Stimulated activated CD8-positive, alpha-beta memory T cell treated with anti-CD3 and anti-CD28 coated beads, Interleukin-7, amount 100 ng/mL, for 1 hour (primary cell): ENCODE measurements at places on chromosomes 4 and X.

DNA sequence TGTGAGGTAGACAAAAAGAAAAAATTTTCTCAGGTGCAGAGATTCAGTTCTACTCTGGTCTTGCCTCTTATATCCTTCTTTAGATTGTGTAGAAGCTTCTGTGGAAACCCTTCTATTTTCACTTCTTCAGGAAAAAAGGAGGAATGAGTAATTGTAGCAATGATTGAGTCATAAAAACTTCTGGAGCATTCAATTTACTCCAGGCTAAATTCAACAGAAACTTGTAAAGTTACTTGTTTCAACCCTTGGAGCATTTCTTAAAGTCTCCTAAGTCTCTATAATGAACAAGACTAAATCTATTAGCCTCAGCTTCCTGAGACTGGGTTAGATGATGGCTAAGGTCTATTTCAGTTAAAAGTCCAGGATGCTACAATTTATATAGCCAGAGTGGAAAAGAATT, 29.9 kb downstream of the BOD1L1 start:
- DNase-seq, result no peak

- DNase-seq, result no peak
Observed at GRCh38 chr4:34200535-34200934, 2043.8 kb downstream of the ARAP2 start.

DNA sequence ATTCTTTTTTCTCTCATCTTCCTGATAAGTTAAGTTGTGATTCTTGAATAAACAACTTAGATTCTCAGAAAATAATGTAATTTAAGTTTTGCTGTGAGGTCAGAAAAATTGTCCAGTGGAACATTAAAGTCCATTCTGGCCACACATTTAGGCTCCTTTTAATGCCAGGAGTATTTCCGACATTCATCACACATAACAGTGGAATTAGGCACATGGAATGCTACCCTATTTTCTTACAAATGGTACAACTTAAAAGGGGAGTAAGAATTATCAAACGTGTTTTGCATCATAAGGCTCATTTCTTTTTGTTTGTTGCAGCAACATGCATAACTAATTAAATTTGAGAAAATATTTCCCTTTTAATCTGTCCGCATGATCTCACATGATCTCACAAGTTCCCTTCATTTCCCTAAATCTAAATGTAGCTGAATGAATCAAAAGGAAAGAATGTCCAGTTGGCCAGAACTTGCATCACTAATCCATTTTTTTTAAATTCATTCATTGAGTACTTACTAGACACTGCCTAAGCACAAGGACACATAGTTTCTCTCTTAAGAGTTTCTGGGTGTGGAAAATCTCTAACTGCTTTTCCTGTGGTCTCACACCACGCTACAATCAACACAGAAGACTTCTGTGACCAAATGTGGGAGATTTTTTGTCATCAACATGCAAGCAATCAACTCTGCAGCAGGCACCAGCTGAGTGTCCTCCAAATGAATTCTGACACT, 22.0 kb downstream of the SPARCL1 start:
- DNase-seq, result no peak

DNA sequence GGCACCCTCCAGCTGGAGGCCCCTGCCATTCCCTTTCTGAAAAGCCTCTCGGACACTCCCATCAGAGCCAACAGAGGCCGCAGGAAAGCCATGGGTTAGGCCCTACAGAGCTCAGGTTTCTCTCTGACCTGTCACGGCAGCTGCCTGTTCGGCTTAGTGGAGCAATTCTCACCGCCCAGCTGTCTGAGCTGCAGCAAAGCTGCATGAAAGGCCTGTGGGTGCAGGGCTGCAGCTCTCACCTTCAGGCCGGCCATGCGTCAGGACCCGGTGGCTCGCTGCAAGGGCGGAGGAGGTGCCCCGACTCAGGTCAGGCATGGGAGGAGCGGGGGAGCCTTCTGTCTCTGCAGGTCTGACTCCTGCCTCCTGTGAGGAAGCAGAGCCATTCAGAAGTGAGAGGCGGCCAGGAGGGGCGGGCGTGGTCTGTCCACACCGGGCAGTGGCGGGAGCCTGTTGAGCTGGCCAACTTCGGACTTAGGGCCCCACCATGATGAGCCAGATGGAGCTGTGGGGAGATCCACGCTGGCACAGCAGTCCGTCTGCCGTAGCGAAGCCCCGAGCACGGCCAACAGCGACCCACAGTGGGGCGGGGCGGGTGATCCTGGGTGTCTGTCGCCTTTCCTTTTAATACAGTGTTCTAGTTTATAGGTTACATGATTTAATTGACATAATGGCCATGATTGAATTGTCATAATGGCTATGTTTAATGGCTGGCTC, 23.4 kb downstream of the PDE6B start:
- DNase-seq, result no peak

- DNase-seq, result no peak
Observed at GRCh38 chr4:155468282-155468681, 91.5 kb upstream of the MAP9 start.

DNA sequence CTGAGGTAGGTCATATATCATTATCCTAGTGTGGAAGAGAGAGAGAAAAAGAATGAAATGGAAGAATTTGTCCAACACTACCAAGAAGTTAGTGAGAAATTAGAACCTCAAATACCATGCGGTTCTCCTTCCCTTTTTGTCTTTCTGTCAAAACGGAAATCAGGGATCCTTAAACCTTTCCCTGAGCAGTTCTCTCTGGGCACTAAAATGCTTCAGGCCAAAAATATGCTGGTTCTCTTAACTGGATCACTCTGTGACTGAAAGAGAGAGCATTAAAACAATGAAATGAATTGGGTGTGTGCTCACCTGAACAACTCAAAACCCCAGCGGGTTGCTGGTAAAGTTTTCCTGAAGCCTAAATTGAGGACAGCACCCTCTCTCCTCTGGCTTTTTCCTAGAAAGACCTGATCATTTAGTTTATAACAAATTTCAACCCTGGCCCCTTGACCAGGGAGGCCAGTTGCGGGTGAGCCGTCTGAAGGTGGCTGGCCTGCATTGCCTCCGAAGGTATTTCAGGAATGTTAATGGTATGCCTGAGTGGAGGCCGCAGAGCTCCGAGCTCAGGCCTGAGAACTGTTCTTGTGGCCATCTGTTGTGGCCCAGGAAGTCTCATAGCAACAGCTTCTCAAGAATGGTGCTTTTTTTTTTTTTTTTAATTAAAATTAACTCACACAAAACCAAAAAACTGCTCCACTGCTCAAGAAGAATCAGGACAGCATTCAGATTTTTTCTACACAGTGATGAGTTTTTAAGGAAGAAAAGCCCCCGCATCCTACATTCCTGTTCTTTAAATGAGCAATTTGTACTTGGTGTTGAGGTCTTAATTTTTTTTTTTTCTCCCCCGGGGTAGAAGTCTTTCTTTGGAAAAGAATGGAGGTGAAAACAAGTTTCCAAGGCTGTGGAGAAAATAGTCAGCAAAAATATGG, 155.1 kb downstream of the SHROOM3 start:
- DNase-seq, result no peak

- no peak for DNase-seq
Observed at GRCh38 chrX:119753639-119754257, 4.6 kb upstream of the SOWAHD start.

- no peak for DNase-seq
Observed at GRCh38 chrX:39459952-39460351, 637.8 kb downstream of the BCOR start.

DNA sequence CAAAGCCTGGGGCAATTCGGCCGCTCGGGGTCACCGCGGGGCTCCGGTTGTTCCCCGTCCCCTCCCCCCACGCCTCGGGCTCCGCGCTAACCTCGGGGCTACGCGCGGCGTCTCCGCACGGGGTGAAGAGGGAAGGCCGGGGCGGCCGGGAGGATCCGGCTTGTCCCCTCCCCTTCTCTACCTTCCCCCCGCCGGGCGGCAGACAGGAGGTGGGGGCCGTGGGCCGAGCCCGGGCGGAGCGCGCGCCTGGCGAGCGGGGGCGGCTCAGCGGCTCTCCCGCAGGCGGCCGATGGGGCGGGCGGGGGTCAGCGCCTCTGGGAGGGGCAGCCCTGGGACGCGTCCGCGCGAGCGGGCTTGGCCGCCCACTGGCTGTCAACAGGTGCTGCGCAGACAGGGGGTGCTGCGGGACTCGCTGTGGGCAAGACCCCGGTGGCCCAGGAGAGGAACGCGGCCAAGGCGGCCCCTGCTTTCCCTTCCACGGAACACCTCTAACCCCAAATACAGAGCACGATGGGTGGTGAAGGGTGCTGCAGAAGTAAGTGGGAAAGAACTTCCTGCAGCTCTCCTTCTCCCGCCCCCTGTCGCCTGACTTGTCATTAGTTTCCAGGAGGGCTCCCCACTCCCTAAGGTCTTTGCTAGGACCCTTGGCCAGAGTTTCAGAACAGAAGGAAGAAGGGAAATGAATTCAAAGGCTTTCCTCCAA, at the start of gene PDGFC:
TSS of gene PDGFC (minus strand) at position 124 of the 703 bp plus-strand sequence. CDS start 896 bp downstream, outside the sequence.
- no peak for DNase-seq

GRCh38 chr4:84967243-84967690, 777 bp upstream of the WDFY3 start:
- DNase-seq, result no peak

DNA sequence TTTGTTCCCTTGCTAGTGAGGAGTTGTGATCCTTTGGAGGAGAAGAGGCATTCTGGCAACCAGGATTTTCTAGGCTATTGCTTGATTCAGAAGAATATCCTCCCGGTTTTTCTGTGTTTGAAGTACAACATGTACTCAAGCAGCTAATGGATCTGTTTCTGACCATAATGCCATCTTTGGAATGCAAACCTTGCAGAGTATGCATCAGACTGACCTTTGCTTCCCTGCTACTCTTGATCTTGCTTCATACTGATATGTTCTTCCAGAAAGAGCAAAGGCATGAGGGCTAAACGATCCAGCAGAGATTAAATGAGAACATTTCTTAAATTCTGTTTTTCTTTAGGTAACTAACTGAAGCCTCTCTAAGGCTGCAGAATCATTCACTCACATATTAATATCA, 265.4 kb upstream of the SLC7A11 start:
- no peak for DNase-seq

GRCh38 chrX:100315566-100315965, 94.5 kb downstream of the PCDH19 start:
- no peak for DNase-seq

DNA sequence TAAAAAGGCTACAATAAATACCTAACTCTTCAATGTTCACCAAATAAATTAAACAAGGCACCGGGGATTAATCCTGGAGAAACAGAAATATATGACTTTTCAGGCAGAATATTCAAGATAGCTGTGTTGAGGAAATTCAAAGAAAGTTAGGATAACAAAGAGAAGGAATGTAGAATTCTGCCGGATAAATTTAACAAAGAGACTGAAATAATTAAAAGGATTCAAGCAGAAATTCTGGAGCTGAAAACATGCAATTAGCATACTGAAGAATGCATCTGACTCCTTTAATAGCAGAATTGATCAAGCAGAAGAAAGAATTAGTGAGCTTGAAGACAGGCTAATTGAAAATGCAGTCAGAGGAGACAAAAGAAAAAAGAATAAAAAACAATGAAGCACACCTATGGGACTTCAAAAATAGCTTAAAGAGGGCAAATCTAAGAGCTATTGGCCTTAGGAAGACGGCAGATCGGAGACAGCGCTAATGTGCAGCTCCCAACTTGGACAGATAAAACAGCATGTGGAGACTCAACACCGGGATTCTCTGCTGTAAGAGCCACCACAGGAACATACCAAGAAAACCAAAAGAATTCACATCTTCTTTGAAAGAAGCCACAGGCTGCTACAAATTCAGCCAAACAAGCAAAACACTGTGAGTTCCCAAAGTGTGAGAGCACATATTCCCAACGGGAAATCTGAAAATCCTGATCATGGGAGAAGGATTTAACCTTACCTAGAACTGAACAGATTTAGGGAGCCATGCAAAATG, 1290.9 kb downstream of the PCDH18 start:
- DNase-seq, result no peak

DNA sequence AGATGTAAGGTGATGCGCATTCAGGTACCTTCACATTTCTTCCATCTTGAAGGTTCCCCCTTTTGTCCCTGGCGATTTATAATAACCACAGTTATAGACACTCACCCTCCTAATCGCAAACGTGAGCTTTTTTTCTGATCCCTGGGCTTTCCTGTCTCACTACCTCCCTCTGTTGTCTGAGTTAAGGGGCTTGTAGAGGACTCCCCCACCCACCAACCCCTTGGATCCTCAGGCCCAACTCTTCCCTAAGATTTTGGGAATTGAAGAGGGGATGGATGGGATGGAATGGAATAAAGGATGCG, 1.4 kb downstream of the CNKSR2 start:
- DNase-seq, result no peak

GRCh38 chrX:150982235-150982787, 824 bp upstream of the HMGB3 start:
- no peak for DNase-seq

- DNase-seq, result no peak
Observed at GRCh38 chrX:455673-456072, 69.0 kb upstream of the PPP2R3B start.

DNA sequence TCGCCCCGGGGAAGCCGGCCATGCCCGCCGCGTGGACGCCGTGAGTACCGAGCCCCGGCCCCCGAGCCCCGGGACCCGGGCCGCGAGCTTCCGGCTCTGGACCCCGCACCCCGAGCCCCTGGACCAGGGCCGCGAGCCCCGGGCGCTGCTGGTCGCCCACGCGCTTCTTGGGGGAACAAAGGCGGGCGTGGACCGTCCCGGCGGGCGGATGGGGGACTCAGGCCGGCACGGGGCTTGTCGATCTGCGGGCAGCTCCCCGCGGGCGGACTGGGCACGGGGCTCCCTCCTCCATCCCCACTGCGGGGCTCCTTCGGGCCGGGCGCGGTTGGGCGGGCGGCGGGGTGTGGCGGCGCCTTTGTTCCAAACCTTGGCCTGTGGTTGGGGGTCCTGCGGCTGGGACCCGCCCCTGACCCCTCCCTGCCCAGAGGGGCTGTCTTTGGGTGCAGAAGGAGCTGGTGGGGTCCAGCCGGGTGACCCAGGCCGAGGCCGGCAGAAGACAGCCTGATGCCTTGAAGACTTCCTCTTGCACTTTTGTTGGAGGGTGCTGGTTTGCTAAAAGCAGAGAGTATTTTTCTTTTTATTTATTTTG, 25.2 kb upstream of the ADD1 start:
- no peak for DNase-seq

GRCh38 chr4:158649111-158649680, 22.5 kb downstream of the C4orf46 start:
- DNase-seq, result no peak

DNA sequence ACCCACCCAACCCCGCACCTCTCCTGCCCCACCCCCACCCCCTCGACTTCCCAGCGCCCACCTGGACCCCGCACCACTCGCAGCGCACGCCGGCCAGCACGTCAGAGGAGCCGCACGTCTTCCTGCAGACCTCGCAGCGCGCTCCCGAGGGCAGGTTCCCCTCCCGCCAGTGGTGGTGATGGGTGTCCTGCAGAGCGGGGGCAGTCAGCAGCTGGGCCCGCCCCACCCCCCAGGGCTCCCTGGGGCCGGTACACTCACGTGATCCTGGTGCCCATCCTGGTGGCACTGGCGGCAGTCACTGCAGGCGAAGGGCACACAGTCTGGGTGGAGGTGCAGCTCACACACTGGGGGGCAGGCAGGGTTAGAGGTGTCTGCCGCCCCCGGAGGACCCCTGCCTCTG, 5.1 kb downstream of the DGKQ start:
- DNase-seq, result no peak

DNA sequence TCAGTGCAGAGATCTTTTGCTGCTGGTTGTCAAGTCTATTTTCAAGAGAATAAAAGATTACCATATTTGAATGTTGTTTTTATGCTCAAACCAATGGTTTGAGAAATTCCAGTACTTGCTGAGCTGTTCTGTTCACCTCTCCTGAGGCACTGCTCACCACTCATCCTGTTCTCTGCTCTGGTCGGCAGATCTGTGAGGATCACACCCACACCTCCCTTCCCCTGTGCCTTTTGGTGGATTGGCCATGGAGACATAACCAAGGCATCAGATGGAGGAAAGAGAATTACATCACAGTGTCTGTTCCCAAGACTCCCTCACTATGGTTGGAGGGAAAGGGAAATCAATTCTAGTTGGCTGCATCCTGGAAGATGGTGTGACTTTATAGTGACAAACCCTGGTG, 391.6 kb downstream of the ARHGAP24 start:
- DNase-seq, result no peak
